Globus pallidus (tissue), 1 donor: ENCODE measurements at places on chromosomes 11 and 22.

- DNase-seq, result no peak
Measured at GRCh38 chr11:9936754-9937153, 272.9 kb downstream of the SWAP70 start.

GRCh38 chr11:96748639-96749370 lies 359.0 kb downstream of the JRKL start:
- no peak for DNase-seq

- no peak for DNase-seq
Measured at GRCh38 chr22:24725736-24726135, 48.8 kb downstream of the PIWIL3 start.

DNA sequence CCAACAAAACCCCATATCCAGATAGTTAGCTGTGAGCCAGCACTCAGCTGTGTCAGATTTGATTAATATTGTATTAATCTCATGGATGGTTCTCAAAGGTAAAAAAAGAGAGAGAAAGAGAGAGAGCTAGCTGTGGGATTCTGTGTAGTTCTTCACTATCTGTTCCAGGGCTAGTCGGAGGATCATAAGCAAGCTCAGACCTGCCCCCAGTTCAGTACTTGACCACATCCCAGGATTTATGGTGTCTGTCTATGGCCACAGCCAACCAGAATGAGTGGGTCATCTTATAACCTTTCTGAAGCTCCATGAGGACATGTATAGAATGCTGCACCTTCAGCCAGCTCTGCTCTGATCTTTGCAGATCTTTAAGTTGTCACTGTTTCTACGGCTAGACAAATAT lies 13.5 kb upstream of the B3GNT6 start:
- no peak for DNase-seq

GRCh38 chr22:17501679-17502285 lies 61.5 kb upstream of the SLC25A18 start:
- peak; percentile 77 for DNase-seq

DNA sequence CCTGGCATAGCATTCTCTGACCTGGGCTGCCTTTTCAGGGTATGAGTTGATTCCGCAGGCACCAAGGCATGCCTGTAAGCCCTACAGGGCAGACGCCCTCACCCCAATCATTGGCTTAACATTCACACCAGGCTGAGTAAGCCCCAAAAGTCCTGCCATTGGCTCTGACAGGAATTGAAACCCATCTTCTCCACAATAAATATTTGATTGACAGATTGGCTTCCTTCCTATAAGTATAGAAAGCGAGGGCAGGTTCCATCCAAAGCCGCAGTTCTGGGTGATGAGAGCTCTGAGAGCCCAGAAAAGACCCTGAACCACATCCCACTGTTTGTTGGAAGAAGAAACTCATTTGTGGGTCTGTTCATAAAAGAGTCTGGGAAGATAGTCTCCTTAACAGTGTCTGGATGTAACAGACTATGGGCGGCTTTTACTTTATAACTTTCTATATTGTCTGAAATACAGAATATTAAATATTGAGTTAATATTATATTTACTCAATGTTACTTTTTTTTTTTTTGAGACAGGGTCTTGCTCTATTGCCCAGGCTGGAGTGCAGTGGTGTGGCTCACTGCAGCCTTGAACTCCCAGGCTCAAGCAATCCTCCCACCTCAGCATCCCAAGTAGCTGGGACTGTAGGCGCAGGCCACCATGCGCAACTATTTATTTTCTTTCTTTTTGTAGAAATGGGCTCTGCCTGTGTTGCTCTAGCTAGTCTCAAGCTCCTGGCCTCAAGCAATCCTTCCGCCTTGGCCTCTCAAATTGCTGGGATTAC lies 46.8 kb downstream of the FAM83F start:
- no peak for DNase-seq

DNA sequence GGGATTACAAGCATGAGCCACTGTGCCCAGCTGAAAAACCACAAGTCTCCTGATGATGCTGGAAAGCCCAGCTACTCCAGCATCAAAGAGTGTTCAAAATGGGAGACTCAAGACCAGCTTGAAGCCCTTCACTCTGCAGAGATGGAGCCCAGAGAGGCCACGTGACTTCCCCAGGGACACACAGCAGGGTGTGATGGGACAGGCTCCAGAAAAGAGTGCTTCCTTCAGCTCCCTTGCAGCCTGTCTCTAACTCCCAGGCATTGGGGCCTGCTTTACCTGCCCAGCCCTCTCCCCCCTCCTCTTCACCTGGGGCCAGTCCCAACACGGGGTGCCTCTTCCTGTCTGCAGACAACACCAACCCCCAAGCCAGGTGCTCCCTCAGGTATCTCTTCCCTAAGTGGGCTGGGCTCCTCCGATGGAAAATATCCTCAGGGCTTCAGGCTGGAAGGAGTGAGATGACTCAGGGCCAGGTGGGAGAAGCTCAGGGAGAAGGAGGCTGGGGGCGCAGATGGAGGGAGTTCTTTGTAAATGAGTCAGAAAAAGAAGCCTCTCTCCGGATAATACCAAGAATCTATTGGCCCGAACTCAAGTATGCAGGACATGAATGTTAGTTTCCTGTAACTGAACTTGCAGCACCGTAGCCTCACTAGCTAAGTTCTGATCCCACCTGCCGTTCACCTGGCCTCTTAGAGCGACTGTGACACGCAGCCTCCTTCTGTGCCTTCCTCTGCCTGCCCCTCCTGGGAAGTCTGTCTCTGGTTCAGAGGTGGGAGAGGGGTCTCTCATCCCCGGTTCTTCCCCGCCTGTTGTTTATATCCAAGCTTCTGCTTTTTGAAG lies 326.6 kb downstream of the MN1 start:
- no peak for DNase-seq

- DNase-seq, result no peak
Measured at GRCh38 chr11:126147208-126148111, 64.0 kb downstream of the RPUSD4 start.

DNA sequence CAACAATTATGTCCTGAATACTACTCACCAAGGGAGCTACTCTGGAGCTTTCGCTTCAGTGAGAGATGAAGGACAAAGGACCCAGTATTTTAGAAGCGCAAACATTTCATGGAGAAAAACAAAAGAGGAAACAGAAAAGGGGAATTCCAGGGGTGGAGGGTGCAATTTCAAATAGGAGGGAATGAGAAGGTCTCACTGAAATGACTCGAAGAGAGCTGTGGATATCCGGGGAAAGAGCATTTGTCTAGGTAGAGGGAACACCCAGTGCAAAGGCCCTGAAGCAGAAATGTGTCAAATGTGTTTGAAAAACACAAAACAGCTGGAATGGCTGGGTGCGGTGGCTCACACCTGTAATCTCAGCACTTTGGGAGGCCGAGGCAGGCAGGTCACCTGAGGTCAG lies 2.4 kb downstream of the RPS19BP1 start:
- no peak for DNase-seq

DNA sequence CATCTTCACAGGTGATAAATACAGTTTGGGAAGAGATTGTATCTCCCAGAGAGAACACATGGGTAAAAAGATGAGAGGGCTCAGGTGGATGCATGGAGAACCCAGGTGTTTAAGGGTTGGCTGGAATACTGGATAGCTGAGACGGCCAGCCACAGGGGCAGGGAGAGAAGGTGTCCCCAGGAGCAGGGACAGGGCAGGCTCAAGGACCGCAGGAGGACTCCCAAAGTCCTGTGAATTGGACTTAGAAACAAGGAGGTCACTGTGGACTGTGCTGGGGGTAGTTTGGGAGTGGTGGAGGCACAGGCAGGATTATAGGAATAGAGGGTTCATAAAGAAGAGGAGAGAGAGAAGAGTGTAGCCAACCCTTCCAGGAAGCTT lies 103.8 kb upstream of the PARVA start:
- no peak for DNase-seq

DNA sequence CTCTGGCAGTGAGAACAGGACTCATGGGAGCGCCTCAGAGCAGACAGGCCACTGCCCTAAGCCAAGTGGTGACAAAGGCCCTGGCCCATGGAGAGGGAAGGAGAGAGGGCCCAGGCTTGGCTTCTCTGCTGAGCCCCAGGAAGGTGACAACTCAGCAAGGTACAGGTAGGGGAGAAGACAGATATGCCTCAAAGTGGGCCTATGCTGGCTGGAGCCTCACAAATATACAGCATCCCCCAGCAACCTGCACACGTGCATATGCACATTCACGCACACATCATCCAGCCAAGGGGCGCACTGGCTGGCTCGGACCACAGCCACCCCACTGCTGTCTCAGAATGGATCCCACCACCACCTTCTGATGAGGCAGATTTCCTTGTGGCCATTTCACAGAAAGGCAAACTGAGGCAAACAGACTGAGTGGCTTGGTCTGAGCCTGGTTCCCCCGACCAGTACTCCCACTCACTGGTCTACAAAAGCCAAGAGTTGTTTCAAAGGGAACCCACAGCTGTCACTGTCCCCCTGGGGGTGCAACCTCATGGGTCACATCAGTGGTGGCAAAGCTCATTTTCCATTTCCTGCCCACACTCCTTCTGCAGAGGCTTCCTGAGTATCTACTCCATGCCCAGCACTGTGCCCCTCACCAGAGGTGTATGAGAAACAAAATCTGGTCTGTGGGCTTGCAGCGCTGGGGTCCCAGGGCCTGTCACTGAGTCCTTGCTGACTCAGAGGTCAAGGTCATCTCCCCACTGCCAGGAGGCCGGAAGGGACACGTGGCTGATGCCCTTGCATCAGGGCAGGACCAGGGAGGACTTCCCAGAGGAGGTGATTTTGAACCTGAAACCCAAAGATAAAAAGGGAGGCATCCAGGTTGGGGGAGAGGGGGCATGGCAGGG lies 67.3 kb upstream of the PRR5 start:
- DNase-seq, result no peak

- no peak for DNase-seq
Measured at GRCh38 chr11:25317216-25317615, 820.4 kb downstream of the LUZP2 start.

- no peak for DNase-seq
Measured at GRCh38 chr11:37141707-37142106, 543.7 kb upstream of the RAG2 start.

- DNase-seq, result peak; percentile 69
Measured at GRCh38 chr11:33687733-33688479, 12.7 kb downstream of the C11orf91 start.

GRCh38 chr11:36313750-36314433 lies 17.8 kb downstream of the PRR5L start:
- no peak for DNase-seq

DNA sequence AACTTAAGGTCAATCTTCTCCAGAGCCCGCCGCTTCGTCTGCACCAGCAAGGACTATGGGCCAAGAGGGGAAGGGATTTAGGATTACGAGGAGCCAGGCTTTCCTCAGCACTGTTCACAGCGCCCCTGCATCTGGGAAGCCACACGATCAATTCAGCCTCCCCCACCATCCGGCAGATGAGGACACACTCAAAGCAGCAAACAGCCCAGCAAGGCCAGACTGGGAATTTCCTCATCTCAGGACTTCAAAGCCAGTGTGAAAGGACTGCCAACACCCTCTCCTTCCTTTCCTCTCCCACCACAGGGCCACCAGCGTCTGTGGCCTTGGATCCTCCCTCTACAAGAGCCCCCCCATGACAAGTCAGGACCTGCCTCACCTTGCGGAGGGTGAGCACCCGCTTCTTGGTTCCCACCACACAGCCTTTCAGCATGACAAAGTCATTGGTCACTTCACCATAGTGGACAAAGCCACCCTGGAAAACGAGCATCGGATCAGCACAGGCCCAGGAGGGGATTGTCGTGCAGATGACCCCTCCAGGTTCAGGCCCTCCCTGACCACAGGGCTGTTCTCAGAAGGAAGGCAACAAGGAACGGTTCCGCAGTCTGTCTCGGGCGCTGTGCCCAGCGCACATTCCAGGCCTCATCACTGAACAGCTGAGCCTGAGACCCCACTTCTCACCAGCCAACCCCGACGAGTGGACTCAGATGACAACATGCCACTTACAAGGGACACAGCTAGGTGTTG lies 6.0 kb downstream of the RPL3 start:
- no peak for DNase-seq

DNA sequence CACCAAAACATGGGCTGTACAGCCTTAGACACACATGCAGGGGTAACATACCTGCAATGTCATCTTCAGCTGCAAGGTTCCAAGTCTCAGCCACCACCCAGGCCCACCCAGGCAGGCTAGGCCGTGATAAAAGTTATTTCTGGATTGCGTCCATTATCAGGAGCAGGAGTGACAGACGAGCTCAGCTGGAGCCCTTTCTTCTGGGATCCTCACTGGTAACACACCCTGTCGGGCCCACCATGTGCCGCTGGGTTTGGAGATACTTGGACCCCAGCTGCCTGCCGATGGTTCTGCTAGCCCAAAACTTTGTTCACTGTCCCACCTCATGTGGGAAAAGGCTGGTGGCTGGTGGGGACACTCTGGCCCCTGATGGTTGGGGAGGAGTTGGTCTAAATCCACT lies 24.8 kb downstream of the TMPRSS5 start:
- no peak for DNase-seq

DNA sequence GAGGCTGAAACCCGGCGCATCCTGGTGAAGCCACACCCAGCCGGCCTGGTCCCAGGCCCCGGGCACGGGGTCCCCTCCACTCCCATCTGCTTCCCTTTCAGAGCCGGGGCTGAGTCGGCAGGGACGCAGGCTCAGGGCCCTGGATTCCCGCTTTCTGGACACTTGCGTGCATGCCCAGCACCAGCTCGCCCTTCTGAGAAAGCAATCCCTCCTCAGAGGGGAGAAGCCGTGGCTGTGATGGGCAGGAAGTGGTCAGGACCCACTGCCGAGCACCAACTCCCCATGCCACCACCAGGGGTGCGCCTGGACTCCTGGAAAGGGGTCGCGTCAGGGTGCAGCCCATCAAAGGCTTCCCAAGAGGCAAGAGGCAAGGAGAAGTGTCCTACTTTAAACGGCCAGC lies 15.1 kb downstream of the CDKN1C start:
- no peak for DNase-seq

- no peak for DNase-seq
Measured at GRCh38 chr11:14381968-14382367, 23.0 kb upstream of the RRAS2 start.

DNA sequence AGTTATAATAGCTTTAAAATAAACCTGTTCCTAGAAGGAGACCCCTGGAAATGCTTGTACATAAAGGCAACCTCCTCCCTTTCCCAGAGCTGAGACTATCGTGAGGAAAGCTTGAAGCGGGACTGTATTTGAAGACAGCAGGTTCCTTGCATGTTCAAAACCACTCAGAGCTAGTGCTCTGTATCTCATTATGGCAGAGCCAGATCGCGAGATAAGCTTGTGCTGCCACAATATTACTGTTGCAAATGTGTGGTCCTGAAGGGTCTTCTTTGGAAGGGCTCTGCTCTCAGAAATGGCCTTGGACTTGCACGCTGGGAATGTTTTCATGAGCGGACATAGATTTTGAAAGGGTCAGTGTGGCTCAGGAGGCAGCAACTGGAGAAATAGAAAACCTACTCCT lies 168.2 kb downstream of the KIRREL3 start:
- DNase-seq, result no peak

DNA sequence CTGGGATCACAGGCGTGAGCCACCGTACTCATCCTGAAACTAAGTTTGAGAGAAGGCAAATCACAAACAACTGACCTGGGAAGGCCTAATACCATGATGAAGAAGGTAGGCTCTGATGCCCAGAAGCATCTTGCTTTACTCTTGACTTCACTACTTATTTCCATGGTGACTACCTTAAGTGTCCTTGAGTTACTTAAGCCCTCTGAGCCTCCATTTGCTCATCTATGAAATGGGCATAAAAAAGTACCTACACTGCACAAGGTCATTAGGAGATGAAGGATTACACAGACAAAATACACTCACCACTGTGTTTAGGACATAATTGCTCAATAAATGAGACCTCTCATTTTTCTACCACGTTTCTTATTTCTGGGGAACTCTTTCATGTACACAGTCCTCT lies 27.9 kb downstream of the EIF4ENIF1 start:
- no peak for DNase-seq
